ENCODE measurements at places on chromosomes 3 and 15.
A peak's percentile ranks its signal among the peaks of the same experiment; 100 is the strongest.

- no peak for DNase-seq
Observed at GRCh38 chr3:124084022-124084881, 92.3 kb upstream of the ROPN1 start.

GRCh38 chr3:18964640-18965039 is 183.7 kb upstream of the KCNH8 start:
- DNase-seq, result no peak

DNA sequence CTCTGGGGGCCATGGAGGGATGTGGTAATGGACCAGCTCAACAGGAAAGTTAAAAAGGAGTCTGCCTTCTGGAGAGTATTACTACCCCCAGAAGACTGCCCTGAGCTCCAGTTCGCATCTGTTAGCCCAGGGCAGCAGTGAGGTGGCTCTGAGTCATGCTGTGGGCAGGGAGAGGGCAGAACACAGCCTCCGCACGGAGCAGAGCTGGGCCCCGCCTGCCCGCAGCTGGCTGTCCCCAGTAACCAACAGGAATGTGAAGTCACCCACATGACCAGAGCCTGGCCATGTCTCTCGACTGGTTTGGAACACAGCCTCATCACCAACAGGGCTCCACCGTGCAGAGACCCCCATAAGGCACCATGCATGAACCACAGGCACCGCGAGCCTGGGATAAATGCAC is 62.1 kb downstream of the CYFIP1 start:
- no peak for DNase-seq

GRCh38 chr3:37598808-37599581 is 262.7 kb upstream of the CTDSPL start:
- no peak for DNase-seq

DNA sequence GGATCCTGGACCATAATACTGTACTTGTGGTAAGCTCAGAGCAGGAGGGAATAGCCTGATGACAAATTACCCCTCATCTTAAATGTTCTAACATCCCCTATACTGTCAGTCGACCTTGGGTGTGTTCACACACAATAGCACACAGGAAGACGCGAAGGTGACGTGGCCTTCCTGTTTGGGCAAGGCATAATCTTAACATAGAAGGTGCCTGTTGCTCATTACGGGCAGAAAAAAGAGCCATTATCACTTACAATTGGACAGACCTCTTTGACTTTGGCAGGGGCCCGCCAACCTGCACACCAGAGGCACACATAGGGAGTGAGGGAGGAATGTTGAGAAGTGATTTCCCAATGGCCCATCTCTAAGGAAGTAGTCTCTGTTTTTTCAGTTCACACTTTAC is 144.2 kb downstream of the ANO10 start:
- DNase-seq, result no peak

- no peak for DNase-seq
Observed at GRCh38 chr3:182111967-182112366, 400.2 kb downstream of the SOX2 start.

- DNase-seq, result peak; percentile 65
Observed at GRCh38 chr3:12135029-12135657, 23.6 kb downstream of the TIMP4 start.

DNA sequence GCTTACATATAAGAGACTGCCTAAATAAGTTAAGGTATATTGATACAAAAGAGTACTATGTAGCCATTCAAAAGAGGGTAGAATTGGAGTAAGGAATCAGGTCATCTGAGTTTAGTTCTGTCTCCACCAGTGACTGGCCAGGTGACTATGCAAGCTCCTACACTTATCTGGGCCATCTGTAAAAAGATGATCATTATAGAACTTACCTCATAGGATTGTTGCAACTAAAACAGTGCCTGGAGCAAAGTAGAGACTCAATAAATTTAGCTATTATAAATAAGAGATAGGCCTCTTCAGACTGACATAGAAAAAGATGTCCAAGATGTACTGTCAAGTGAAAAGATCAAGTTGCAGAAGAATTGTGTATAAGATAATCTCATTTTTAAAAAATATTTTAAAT is 1.7 kb upstream of the ATP8B4 start:
- DNase-seq, result no peak

GRCh38 chr15:88915354-88915753 is 2.2 kb upstream of the MFGE8 start:
- no peak for DNase-seq

DNA sequence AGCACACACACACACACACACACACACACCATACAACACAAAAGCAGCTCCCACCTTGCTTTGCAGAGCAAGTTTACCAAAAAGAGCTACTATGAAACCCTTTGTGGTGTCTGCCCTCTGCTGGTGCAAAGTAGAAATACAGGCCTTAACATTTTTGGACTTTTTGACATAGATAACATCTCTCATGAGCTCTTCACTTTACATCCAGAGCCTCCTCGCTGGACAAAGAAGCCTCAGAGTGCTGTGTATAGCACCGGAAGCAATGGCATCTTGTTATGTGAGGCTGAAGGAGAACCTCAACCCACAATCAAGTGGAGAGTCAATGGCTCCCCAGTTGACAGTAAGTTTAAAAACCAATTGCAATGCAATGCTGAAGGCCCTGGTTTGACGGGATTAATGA is 157.9 kb downstream of the CHL1 start:
- peak; percentile 76 for DNase-seq

DNA sequence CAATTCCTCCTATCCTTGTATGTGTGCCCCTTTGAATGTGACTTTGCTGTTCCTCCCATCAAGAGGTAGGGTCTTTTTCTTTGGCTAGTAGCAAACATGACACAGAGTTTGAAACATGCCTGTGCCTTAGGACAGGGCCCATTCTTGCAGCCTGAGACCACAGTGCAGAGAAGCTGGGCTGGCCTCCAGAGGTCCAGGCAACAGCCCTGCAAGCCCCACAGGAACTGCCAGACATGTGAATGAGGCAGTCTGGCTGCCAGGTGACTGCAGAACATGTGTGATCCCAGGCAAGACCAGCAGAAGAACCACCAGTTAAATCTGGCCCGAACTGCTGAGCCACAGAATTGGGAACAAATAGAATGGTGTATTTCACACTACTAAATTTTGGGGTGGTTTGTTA is 1.2 kb upstream of the HGD start:
- DNase-seq, result no peak

DNA sequence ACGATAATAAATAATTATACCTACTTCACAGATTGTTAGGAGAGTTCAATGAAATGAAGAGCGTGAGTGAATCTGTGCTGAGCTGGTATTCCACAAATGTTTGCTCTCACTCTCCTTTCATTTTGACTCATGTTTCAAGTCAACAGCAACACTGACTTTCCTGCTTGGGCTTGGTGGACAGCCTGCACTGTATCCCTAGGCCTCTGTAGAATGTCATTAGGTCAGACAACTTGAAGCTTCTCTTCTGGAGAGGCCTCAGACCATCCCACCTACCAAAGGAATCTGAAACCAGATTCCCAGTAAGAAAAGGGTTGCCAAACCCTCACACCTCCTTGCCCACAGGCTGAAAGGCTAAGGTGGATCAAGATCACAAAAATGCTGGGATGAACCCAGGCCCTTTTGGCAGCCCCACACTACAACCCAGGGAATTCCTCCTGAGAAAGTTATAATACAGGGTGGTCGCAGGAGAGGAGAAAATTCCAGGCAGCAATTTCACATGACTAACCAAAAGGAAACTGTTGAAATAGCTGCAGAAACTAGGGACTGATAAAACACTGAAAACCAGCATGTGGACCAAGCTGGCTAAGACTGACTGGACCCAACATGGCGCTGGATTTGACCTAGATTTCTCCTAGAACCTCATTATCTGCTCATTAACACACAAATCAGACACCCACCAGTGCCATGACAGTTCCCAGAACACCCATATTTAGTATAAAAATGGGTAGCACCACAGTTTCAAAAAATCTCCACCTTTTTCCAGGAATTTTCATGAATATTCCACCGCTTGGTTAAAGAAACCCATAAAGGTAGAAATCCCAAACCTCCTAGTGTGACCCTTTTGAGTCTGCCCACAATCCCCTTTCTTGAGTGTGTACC is 57.0 kb upstream of the ZNF148 start:
- no peak for DNase-seq

DNA sequence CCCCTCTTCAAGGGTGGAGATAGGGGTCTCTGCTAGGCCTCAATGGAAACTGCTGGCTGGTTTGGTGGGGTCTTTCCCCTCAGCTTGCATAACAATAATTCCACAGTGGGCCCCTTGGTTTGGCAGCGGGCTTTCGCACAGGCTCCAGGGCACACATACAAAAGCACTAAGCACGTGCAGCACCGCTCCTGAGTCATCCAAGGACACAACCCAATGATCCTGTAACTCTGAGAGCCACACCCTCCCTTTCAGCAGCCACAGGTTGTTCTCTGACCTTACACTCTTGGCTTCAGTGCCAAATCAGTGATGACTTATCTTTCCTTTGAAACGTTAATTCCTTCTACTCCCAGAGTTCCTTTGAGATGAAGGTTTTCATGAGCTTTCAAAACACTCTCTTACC is 41.7 kb downstream of the DAPK2 start:
- DNase-seq, result no peak

DNA sequence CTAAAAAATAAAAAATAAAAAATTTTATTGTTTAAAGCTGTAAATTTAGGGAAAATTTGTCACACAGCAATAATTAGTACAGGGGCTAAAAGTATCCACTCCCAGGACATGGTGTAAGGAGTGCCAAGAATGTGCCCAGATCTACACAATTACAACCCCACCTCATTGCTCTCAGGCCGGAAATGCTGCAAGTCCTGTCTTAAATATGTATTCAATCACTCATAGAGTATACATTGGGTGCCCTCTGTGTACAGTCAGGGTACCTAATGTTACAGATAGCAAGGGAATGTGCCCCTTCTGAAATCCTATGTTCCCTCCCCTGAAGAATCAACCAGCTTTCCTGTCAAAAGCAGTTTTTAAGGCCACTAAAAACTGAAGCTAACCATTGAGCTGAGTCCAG is 106.6 kb downstream of the MECOM start:
- DNase-seq, result no peak

DNA sequence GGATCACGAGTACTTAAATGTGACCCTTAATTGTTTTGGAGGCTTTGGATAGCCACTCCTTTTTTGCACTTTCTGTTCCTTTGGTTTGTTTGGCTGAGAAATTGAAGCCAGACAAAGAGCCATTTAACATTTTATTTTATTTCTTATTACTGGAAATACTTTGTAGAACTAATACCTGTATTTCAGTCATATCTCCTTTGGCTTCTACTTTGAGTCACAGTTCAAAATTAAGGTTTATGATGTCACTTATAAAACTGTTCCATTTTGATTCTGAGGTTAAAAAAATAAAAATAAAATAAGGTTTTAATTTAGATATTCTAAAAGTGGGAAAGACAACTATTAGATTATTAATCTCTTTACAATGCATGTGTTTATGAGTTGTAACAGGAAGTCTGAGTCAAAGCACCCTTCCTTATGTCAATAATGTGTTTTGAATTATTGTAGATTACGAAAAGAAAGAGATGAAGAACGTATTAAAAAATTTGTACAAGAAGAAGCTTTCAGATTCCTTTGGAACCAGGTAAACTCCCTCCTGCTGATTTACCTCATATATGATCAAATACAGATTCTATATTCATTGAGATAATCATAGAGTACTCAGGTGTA is 16.9 kb upstream of the NXPE3 start:
- no peak for DNase-seq

DNA sequence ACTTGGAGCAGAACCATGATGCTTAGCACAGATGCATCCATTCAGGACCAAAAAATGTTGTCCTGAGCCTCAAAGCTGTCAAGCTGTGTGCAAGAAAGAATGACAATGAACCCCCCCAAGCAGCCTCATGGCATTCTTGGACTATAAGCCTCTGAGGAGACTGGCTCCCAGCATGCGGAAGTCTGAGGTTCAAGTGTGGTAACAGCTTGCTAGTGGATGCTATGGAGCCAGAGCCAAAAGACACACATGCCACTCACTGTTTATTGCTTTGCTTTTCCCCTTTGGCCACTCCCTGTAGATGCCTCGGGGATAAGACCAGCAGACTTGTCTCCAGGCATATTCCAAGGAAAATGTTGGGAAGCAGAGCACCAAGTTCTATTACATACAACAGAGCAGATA is 38.2 kb upstream of the SNRK start:
- no peak for DNase-seq

GRCh38 chr15:25797035-25797434 is 66.1 kb downstream of the ATP10A start:
- DNase-seq, result no peak

DNA sequence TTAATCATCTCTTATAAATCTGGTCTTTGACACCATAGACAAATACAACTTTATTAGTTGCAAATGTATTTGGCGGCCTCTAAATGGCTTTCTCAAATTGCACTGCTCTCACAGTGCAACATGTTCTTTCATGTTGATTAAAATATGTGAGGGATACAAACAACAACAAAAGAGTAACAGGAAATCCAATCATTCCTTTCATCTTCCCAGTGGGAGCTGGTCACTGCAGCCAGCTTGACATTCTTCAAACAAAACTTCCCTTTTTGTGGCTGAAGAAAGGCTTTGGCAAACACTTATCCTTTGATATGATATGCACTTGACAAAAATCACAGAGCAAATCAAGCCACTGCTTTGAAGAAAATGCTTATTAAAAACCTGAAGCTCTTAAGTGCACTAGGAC is 973.6 kb downstream of the EPHA3 start:
- no peak for DNase-seq

DNA sequence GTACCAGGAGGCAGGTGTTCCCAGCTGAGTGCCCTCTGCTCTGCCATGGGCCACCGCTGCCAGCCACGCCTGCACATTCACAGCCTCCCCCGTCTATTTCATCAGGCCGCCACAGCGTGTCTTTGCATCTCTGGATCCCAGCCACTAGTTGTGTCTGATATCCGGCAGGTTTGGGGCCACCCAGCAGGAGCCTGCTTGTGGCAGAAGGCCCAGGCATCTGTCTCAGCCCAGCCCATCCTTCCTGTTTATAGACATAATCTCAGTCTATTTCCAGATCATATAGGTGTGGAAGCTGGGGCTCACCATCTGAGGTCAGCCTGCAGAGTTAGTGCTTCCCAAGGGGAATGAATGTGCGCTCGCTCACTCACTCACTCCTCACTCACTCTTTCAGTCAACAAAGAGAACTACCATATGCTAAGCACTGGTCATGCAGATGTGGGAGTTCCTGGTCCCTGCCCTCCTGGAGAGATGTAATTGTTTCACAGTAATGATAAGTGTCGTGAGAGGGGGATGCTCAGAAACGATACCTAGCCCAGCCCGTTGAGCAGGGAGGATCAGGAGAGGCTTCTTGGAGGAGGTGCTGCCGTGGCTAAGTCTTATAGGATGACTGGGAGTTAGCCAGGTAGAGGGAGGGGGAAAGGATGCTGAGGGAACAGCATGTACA is 60.6 kb downstream of the FGD5 start:
- DNase-seq, result no peak

- no peak for DNase-seq
Observed at GRCh38 chr3:21919383-21919782, 168.4 kb upstream of the ZNF385D start.

GRCh38 chr3:196691386-196691785 is 20.7 kb downstream of the CEP19 start:
- no peak for DNase-seq

DNA sequence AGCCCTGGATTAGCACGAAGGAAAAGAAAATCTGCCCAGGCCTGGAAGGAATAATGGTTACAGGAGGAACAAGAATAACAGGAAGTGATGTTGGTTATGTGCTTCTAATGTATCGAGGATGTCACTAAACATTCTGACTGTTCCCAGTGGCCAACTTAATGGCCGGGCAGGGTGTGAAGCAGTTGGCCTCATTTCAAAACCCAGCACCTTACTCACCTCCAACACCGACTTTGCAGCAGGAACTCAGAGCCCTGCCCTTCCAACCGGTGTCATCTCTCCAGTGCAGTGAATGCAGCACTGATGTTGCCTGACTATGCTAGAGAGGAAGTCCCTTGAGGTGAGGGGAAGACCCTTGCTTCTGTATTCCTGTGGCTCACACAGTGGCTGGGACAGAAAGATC is 162.4 kb upstream of the LRTM1 start:
- DNase-seq, result no peak
